ENCODE measurements at places on chromosomes 5 and 9.

DNA sequence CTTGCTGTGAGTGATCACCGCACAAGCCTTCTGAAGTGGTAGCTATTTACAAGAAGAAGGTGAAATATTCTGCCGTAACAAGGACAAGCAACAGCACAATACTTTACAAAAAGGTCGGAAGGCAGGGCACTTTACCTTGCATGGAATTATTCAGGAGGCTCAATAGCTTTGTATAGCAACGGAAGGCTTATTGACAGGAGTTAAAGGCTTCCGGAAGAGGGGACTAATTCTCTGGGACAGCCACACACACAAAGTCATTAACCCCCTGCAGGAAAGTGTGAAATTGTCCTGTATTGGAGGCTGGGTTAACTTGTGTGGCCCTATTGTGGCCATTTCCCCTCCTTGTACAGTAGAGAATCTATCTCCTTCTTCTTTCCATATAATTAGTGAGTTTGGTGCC lies 199.3 kb upstream of the SEMA6A start:
- DNase-seq, result no peak

DNA sequence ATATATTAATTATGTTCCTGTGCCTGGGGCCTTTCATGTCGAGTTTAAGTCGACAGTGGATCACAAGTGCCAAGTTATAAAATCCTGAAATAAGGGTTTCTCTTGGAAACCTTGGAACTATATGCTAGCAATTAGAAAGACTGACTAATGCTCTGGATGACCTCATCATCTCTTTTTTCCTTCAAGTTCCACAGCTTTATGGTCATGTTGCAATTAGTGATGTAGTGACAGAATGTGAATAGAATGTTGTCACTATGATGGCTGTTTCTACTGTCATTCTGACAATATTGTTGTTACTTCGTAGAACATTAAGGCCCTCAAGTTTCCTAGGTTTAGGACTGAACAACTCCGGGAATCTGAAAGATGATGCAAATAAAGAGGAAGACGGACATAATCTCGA lies 368.0 kb upstream of the SEMA6A start:
- DNase-seq, result no peak

DNA sequence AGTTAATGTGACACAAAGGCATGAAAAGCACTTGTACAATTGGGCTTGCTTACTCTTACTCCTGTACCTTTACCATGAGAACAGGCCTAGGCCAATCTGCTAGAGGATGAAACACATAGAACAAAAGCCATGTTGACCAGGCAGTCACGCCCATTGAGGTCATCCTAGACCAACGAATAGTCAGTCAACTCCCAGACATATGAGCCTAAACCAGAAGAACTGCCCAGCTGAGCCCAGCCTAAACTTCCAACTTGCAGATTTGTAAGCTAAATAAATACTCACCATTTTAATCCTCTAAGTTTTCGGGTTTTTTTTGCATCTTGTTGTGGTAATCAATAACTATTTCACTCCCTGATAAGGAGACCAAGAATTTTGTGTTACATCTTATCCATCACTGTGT lies 164.8 kb upstream of the ADRA1B start:
- DNase-seq, result no peak

GRCh38 chr5:91888810-91889209 lies 505.7 kb upstream of the ARRDC3 start:
- no peak for DNase-seq

DNA sequence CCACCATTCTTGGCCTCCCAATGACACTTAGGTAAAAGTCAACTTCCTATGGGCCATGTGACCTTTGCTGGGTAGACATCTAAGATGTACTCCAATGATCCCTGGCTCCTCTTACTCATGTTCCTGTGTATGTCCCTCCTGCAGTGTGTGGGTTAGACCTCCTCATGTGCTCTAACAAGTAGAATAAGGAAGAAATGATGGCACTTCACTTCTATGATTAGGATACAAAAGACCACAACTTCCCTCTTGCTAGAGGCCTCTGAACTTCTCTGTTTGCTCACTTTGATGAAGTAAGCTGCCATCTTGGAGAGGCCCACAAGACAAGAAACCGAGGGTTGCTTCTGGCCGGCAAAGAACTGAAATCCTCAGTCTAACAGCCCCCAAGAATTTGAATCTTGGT lies 131.8 kb downstream of the TAF11L14 start:
- no peak for DNase-seq

- DNase-seq, result no peak
Observed at GRCh38 chr5:163917747-163918146, 412.3 kb downstream of the MAT2B start.

DNA sequence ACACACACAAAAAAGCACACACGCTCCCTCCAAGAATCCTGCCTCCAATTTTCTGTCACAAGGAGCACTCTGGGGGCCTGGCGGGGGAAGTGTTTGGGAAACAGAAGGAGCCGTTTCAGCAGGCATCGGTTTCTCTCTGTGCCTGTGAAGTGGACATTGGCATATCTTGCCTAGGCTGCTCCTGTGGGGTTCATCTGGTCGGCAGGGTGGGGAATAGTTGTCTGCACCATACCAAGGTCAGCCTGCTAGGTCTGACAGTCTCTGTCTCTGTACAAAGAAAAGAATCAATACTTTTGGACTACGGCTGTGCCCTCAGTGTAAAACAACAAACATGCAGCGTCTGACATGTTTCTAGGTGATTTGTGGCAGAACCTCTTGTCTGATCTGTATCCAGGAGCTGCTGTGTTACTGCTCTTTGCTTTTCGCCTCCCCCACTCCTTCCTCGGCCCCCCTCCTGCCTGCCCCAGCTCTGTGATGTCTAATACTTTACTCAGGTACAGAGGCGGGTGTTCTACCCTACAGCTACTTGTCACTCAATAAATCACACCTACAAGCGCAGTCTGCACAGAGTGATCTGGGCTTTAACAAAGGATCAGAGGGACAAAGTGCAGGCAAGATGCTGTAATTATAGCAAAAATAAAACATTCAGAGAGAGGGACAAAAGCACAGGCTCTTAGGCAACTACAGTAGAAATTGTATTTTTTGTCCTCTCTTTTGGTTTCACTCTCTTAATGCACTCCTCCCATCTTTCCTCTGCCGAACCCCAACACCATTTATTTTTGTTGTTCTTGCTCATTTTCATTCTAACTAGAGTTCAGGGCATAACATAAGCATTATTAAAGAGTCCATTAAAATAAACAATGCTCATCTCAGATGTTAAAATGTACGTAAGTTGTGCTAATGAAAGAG lies 216.7 kb downstream of the BNC2 start:
- no peak for DNase-seq

DNA sequence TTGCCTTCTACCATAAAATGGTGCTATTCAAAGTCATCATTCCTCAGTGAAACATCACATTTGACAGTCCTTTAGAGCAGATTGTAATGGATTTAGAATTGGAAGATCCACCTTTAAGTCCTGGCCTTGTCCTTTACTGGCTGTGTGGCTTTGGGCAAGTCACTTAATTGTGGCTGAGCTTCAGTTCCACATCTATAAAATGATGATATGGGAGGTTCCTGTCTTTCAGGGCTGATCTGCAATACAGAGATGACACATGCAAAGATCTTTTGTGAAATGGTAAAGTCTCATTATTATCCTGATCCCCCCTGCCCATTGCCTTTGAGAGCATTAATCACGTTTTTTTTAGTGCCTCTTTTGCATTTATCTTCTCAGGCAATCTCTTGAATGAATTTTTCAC lies 58.2 kb downstream of the ZFAND5 start:
- no peak for DNase-seq

GRCh38 chr9:21689854-21690253 lies 112.6 kb upstream of the MTAP start:
- DNase-seq, result no peak

GRCh38 chr5:169809281-169809680 lies 171.0 kb downstream of the INSYN2B start:
- DNase-seq, result no peak

- no peak for DNase-seq
Observed at GRCh38 chr5:90898326-90899013, 339.9 kb downstream of the ADGRV1 start.

DNA sequence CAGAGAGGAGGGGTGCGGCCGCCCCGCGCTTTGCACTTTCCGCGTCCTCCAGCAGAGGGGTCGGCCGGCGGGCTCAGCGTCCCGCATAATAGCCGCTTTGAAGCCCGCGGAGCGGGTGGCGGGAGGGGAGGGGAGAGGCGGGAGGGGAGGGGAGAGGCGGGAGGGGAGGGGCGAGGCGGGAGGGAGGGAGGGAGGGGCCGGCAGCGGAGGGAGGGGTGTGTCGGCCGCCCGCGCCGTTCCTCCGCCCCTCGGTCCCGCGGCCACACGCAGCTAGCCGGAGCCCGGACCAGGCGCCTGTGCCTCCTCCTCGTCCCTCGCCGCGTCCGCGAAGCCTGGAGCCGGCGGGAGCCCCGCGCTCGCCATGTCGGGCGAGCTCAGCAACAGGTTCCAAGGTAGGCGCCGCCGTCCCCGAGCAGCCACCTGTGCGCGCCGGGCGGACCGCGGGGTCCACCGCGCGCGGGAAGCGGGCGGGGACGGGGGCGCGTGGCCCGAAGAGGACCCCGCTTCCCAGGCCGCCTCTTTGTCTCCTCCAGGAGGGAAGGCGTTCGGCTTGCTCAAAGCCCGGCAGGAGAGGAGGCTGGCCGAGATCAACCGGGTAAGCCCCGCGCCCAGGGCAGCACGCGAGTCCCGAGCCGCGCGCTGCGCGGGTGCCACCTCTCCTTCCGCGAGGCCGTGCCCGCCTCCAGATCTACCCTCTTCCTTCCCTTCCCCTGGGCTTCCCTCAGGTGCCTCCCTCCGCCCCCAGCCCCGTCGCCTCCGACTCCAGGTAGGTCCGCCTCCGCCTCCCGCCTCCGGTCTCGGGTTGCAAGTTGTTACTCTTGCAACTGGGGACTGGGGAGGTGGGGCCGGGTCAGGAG lies at the start of gene AIF1L:
Gene AIF1L (plus strand): TSS at position 263 of the 857 bp plus-strand sequence. CDS start 99 bp downstream, at position 362.
- DNase-seq, result peak; percentile 54

DNA sequence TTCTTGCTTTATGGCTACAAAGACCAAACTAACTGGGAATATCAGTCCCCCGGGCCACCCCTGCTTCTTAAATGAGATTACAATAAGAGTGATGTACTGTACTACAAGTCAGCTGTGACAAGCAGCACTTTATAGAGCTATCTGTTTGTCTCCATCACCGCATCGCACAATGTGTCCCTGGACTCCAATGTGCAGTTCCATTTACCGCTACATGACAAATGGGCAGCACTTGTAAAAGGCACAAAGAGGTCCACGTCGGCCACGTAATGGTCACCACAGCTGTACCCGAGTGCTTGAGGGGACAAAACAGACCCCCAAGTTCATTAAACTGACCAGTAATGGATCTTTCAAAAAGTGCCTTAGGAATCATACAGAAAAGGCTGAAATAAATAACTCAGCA lies 54.1 kb downstream of the PSMB7 start:
- no peak for DNase-seq

DNA sequence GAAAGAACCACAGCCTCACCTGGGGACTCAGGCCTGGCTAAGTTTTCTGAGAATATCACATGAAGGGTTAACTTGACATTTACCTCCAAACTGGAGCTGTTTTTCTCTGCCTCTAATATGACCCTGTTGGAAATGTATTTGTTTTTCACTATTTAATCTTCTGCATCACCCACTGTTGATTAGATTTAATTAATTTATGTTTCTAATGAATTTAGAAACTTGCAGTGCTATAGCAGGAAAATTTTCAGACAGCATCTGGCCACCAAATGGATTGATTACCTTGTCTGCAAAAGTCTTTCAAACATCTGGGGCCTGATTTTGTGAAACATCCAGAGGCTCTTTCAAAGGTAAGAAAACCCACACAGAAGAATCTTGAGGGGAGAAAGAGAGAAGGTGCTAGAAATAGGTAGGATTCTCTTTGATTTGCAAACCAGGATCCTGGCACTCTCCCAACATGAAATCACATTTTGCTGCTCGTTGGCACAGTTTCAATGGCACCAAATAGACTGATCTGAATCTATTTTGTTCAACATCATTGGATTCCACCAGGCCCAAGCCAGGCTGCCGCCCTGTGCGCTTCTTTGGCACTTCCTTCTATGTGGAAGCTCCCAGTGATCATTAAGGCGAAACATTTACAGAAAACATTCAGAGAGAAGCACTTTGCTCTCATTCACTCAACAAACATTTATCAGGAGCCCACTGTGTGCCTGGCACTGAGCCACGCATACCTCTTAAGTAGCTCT lies 157.3 kb downstream of the PPP2R2B start:
- DNase-seq, result no peak

- no peak for DNase-seq
Observed at GRCh38 chr5:102294886-102295395, 1.1 kb downstream of the SLCO4C1 start.

- DNase-seq, result no peak
Observed at GRCh38 chr9:127838375-127839078, 15.9 kb downstream of the ENG start.

- no peak for DNase-seq
Observed at GRCh38 chr9:94586814-94587213, 6.8 kb downstream of the FBP2 start.

- DNase-seq, result no peak
Observed at GRCh38 chr9:18459962-18460584, 13.9 kb upstream of the ADAMTSL1 start.

DNA sequence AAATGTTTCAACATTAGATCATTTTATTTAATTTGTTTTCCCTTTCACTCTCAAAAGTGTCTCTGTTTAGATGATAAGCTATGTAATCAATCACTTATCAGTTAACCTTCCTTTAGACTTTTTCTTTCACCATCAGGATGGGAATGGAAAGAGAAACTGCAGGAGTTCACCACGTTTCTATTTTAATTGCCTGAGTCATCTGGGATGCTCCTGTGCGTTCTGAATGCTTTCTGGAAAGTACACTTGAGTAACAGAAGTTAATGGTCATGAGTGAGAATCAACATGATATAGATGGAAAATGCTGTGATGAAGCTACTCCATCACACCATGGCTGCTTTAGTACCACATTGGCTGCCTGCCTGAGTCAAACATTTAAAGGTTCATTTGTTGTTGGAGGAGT lies 783.3 kb upstream of the CDH9 start:
- no peak for DNase-seq

DNA sequence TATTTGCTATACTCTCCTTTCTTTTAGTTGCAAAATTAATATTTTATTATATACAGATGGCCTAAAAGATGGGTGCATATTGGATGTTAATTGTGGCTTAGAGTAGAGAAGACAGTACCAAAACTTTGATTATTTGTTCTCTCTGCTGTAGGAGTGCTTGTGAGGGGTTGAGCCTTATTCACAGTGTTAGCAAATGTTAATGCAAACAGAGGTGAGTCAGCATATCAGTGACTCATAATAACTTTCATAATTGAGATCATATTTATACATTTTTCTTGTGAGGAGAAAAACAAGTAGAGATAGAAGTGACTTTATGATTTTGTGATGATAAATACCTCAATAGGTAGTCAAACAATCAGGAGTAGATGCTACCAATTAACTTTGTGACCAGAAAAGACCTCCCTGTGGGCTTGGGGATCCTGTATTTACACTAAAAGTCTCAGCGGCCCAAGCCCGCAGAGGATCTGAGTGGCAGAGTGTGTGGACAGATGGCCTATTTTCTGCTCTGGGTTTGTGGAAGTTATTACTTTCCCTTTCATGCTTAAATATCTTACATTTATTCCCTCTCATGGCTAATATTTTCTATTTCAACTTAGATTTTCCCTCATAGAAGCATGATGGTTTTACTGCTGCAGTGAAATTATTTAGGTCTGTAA lies 226.5 kb downstream of the TAF11L14 start:
- peak; percentile 57 for DNase-seq

GRCh38 chr5:135153661-135154060 lies 119.6 kb upstream of the PITX1 start:
- DNase-seq, result no peak

- peak; percentile 13 for DNase-seq
Observed at GRCh38 chr5:127092690-127093089, 19.4 kb upstream of the C5orf63 start.
